C1 segment of cervical spinal cord (tissue), 14 donors: ENCODE measurements at places on chromosomes 7 and 10.

DNA sequence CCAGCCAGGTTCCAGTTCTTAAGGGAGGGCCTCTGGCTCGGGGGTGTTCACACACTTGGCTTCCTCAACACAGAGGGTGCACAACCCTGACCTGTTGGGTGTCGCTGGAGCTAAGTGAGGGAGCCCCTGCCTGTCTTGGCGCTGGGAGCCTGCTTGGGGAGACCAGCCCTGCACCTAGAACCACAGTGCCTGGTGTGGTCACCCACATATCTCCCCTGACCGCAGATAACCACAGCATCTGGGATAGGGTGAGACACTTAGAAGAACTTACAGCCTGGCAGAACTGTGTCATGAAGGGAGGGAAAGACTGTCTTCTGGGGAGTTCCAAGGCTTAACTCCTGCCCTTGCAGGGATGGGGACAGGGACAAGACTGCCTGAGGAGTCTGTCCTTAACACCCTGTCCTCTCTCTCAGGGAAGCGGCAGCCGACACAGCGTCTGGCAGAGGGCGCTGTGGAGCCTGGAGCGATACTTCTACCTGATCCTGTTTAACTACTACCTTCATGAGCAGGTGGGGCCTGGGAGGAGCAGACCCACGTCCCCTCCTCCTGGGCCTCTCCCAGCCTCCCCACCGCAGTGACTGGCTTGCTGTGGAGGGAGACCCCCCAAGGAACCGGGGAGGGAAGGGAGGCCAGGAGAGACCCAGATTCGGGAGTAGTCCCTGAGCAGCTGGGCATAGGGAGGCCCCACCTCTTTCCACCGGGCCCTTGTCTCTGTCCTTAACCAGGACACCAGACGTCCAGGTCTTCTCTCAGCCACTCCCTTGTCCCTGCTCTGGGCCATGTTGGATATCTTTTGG lies 59.0 kb downstream of the PALD1 start:
- DNase-seq: no peak

GRCh38 chr10:66680886-66681285 lies 244.9 kb upstream of the LRRTM3 start:
- DNase-seq: no peak

DNA sequence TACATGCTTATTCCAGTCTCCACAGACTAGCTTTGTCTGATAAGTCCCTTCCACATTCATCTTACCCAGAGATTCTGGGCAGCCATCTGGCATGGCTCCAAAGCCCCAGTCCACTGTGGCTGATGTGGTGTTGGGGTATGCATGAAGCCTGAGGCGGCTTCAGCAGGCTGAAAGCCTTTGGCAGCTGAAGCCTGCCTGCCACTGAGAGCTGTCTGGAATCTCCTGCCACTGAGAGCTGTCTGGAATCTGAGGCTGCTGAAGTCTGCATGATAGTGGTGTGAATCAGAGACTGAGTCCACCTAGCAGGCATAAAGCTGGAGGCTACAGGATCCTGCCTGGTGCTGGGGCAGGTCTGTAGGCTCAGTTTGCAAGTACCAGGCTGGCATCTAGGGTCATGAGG lies 87.1 kb downstream of the DYNC1I1 start:
- no peak for DNase-seq

DNA sequence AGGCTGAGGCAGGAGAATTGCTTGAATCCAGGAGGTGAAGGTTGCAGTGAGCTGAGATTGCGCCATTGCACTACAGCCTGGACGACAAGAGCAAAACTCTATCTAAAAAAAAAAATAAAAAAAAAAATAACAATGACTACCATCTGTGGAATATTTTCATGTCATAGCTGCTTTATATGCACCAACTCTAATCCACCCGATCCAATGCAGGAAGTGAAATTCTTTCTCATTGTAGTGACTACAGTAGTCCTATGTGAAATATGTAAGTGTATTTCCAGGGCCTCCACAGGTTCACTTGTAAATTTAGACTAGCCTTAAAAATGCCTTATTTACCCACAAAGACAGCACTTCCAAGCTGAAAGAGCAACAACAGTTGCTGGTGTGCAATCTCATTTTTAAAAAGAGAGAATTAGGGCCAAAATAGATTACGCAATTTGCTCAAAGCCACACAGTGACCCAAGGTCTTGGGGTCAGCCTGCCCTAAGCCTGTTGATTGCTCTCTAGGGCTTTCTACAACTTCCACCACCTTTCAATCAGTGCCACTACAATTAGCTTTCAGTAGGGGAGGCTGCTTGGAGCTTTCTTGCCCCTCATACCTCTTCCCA lies 25.8 kb upstream of the EGFR start:
- no peak for DNase-seq

GRCh38 chr7:41731493-41732435 lies 28.9 kb upstream of the INHBA start:
- no peak for DNase-seq

DNA sequence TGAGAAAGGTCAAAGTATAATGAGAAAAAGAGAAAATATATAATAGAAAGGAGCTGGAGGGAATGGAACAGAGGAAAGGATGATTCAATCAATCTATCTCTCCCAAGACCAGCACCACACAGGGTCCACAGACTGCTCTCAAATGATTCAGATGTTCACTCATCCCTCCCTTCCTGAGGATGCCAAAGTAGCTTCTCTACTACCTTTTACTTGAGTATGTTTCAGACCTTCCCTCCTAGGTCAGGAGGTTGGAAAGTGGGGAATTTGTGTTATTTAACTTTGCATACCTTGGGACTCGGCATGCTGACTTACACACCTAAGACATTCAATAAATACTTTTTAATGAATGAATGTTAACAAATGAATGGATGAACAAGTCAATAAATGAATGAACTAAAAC lies 30.6 kb downstream of the CPVL start:
- no peak for DNase-seq

DNA sequence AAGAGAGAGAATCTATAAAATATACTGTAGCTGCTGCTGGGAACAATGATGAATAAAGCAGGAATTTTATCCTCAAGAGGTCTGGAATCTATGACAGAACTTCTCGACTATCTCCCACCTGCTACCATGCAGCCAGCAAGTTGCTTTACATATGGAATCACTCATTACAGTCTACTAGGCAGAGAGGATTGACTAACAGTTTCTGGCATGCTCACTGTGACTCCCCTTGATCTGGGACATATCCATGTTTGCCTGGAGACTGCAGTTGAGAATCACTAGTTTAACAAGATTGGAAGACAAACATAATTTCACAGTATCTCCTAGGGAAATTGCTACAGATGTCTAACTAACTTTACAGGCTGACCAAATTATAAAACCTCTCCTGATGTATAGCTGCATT lies 13.3 kb downstream of the GPR37 start:
- no peak for DNase-seq

- no peak for DNase-seq
Measured at GRCh38 chr7:28573059-28573553, 160.8 kb downstream of the CREB5 start.
